Astrocyte (in vitro differentiated cells and primary cell): ENCODE measurements at places on chromosomes 4 and X. TPM values are rescaled to one million over a fixed set of nuclear protein-coding genes. Genes with fewer than 3 reads are reported as not detected.

DNA sequence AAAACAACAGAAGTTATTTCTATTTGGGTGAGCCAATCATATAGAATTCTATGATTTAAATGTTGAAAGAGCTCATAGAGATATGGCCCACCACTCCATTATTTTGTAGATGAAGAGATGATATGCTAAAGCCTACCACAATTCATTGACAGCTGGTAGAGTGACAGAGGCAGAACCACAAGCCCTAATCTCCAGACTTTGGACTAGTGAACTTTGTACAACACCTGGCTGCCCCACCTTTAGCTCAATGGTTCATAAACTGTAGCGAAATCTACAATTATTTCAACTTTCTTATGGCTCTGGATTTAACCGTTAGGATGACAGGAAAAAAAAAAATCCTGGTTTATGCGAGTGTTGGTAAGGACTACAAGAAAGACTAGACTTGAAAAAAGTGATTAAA is 50.9 kb downstream of the PRKG2 start:
- DNase-seq = no peak

The FDCSP gene
- not detected in 2 replicates for total RNA-seq

GRCh38 chr4:32562010-32562409 is 1841.8 kb downstream of the PCDH7 start:
- no peak for DNase-seq

DNA sequence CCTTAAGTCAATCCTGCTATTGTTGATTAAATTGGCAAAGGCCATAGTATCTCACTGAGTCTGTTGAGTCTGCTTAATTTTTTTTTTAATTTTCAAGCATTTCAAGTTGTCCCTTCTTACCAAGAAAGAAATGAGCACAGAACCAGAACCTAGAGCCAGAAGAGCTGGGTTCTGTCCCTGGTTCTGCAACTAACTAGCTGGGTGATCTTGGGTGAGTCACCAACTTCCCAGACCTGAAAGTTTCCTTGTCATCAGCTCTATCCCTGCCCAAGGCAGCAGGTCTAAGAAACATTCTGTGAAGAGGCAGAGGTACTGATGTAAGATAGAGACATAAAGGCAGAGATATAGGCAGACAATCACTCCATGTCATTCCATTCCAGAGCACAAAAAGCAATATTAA is 17.3 kb downstream of the TEC start:
- DNase-seq = no peak

The GPR50 gene
- total RNA-seq = 0.67 and 1.00 TPM in 2 replicates

- no peak for DNase-seq
Observed at GRCh38 chrX:135009838-135010237, 12.5 kb downstream of the RTL8B start.

DNA sequence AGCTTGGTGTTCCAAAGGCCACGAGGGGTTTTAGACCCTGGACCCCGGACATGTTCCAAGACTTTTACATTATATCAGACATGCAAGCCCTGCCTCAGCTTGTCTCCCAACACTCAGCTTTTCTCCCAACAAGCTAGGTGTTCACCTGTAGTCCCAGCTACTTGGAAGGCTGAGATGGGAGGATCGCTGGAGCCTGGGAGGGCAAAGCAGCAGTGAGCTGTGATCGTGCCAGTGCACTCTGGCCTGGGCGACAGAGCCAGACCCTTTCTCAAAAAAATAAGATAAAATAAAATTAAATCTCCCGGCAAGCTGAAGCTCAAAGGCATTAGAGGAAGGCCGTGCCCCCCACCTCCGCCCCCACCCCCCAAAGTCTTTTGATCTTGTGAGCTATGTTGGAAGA is 13.7 kb downstream of the CTAG1A start:
- DNase-seq = no peak

DNA sequence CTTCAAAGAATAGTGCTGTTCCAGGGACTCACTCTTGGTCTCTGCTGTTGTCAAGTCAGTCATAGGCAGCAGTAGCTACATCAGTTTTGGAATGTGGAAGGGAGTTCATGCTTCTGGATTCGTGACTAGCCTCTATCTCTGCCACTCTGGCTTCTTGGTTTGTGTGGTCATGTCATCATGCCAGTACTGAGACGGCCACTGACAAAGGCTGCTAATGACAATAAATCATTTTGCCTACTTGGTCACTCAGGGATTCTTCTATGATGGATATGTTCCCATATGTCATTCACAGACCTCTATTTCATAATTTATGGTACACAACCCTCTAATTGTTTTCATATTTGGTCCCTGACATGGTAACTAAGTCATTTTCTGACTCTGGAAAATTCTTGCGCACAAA is 450.8 kb upstream of the BOD1L1 start:
- DNase-seq = peak; percentile 10

DNA sequence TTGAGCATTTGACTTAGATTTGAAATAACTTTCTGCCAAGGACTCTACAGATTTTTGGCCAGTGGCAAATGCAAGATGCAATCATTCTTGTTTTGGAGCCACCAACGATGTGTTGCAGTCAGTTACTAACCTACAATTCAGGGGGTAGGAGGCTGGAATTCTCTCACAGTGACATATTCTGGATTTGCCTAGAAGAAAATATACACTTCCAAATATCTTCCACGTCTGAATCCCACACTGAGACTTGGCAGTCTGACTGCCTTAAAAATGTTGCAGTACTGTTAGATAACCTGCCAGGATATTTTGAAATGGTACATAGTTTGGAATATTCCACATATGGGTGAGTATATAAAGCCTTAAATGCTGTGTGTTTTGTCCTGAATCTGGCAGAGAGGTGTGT is 27.6 kb upstream of the AGTR2 start:
- no peak for DNase-seq

The NPFFR2 gene
- total RNA-seq = 0.64 and 0.70 TPM in 2 replicates

GRCh38 chr4:141567326-141567915 is 69.0 kb upstream of the IL15 start:
- no peak for DNase-seq

GRCh38 chrX:13761606-13762414 is 27.3 kb downstream of the OFD1 start:
- DNase-seq = no peak

DNA sequence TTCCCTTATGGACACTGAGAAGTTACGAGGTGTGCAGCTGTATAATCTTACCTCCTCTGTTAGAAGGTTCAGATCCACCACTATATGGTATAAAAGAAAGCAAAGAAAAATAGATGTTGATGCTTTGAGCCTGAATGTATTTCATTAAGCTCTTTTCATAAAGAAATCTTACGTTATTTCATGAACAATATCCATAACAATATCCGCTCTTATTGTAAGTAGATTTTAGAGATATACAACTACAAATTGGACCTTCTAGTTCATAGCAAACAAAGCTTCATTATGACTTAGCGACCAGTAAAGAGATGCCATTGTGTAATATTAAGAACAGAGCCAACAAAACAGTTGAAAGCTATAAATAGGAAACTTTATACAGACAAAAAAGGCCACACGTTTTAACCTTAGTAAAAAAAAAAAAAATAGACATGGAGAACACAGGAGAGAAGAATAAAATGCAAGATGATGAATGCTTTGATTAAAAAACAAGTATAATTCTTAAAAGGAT is 203.6 kb downstream of the PDGFC start:
- no peak for DNase-seq

The PLAC1 gene
- total RNA-seq = 0.61 and 0.70 TPM in 2 replicates

GRCh38 chr4:28093071-28093470 is 1232.4 kb downstream of the STIM2 start:
- no peak for DNase-seq

The COL4A6 gene
- total RNA-seq = 4.4 and 8.1 TPM in 2 replicates

GRCh38 chr4:87622303-87622702 is 14.0 kb downstream of the DSPP start:
- DNase-seq = no peak

- no peak for DNase-seq
Observed at GRCh38 chrX:79162076-79162475, 17.6 kb downstream of the GPR174 start.

The SERTM2 gene
- total RNA-seq = 0.12 and 0.23 TPM in 2 replicates

The MAGEB10 gene
- not detected in 2 replicates for total RNA-seq

The CCSER1 gene
- total RNA-seq = 1.2 and 2.2 TPM in 2 replicates

GRCh38 chrX:107448998-107449835 is at the start of gene FRMPD3:
Gene FRMPD3, plus strand, starts transcription at chrX:107449652. Its CDS starts 76,937 bp downstream, at chrX:107526589.
- DNase-seq = no peak
